ENCODE measurements at places on chromosomes 3 and 15.
A peak's percentile ranks its signal among the peaks of the same experiment; 100 is the strongest.

DNA sequence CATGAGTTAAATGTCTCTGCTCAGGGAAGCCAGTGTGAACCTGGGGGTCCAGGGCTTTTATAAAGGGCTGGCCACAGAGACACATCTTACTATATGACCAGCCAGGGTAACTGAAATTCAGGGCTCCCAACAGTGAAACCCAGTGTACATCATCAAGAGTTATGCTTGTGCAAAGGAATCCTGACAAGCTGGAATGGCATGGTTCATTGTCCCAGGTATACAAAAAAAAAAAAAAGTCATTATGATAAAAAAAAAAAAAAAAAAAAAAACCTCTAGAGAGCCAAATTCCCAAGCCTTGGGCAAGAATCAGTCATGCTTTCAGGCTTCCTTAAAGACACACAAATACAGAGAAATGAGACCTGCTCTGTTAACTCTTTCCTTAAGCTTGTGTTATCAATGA, 452.0 kb downstream of the GABRG3 start:
- no peak for DNase-seq

DNA sequence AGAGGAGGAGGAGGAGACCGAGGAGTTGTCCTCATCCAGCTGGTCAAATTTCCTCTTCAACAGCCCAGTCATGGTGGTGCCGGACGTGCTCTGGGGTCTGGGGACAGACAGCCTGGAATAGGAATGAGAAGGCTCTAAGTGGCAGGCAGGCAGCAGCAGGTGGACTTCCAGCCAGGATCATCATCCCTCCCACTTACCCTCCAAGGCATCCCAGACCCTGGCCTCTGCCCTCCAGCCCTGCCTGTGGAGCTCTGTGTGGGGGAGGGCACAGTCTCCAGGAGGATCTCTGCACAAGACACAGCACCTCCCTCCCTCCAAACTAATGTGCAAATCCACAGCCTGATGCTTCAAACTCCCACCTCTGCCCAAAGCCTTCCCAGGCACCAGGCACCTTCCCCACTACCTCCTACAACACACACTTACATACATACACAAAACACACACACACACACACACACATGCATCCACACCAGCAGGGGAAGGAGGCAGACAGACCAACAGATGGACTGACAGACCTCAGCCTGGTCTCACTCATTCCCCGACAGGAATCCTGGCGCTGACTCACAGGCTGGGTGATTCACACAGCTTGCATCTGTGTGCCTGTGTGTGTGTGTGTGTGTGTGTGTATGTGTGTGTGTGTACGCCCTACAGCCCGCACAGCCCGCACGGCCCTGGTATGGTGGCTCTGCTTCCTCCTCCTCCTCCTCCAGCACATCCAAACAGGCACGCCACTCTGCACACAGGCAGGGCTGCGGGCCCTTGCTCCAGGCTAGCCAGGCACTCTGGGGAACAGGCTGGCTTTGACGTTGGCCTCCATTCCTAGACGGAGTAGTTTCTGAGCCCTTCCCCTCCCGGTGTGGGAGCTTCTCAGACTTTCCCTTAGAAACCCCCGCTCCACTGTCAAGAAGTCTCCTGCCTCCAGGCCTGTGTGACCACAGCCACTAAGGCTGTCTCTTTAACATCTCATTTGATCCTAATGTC, 6.5 kb downstream of the CSRNP1 start:
- DNase-seq: peak; percentile 37

- no peak for DNase-seq
Observed at GRCh38 chr3:112875561-112875960, 28.9 kb upstream of the CD200R1L start.

DNA sequence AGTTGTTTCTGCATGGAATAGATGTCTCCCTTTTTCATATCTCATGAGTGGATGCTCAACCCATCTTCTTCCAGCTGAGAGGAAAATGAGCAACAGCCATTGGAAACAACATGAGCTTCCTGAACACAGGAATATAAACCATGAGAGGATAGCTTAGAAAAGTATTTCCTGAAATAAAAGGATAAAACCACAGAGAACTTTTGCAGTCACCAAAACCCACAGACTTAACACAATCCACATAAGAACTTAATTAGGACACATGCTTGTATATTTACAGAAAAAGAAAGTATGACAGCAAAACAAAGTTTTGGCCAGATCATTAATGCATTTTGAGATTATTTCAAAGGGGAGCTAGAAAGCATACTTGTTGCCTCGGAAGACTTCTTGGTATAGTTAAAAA, 180.5 kb upstream of the RASGRP1 start:
- DNase-seq: no peak

GRCh38 chr3:35383216-35383615, 256.1 kb upstream of the ARPP21 start:
- DNase-seq: no peak

All from anterior cingulate cortex (tissue), 58 donors.